ENCODE measurements at places on chromosomes 1 and 21.
A peak's percentile ranks its signal among the peaks of the same experiment; 100 is the strongest.

DNA sequence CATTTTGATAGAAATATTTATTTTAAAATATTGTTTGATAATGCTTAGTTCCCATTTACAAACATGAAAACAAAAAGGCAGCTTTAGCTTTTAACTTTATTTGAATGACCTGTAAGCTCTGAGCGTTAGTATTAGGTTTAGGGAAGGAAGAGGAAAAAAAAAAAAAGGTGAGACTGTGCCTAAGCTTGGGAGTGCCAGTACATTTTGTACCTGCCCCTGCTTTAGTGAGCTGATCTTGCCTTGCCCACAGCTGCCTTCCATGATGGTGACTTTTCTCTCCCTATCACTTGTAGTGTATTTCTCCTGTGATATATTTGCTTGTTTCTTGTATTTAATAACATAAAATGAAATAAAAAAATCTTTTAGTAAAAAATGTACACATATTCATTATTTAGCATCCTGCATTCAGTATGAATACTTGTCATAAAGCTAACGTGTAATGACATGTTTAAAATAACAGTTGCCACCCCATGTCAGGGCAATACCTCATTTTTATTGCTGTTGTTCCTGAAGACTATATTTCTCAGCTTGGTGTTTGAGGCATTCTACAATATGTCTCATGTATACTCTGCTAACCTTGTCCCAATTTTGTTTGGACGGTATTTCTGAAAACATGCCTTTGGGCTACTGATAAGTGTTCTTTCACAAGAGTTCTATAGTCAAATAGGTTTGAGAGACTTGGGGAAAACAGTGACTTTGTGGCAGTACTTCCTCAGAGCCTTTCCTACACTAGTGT, 76.3 kb downstream of the NEK7 start:
- no peak for DNase-seq

DNA sequence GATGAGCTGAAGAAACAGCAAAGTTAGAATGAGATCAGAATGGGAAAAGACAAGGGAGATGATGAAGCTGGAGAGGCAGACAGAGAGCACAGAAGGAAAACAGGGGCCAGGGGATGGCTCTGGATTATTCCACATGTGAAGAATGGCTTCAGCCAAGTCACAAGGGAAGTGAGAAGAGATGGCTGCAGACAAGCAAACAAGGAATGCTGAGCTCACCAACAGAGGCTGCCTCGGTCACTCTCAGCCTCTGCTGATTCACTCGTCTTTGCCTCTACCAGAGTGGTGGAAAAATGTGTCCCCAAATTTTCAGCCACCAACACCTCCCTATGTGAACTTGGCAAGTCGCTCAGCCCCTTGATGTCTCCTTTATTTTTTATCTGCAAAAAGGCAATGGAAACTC, 46.7 kb downstream of the TRABD2B start:
- no peak for DNase-seq

- DNase-seq, result no peak
These were observed 166.1 kb upstream of the HMGB4 start for GRCh38 chr1:33697816-33698215.

- no peak for DNase-seq
These were observed 12.1 kb downstream of the FOXD2 start for GRCh38 chr1:47449822-47450552.

- no peak for DNase-seq
These were observed 222.8 kb downstream of the RHOU start for GRCh38 chr1:228958121-228958520.

- DNase-seq, result peak; percentile 59
These were observed 74.1 kb upstream of the CNIH3 start for GRCh38 chr1:224541901-224542630.

GRCh38 chr1:12490532-12491142, 127.4 kb downstream of the DHRS3 start:
- DNase-seq, result no peak

DNA sequence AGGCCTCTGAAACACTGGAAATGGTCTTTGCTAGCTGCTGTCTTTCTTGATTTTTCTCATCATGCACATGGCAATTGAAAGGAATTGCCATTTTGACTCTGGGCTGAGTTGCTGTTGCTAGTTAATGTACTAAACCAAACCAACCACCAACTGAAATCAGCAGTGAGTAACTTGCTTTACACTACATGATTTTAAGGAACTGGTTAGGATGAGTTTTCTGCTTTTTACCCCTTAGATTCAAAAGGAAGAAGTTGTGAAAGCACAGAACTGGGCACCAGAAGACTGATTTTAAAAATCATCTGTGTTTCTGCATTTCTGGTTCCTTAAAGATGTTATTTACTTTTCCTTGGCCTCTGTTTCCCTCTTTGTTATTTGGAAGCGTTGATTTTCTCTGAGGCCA, 361.9 kb downstream of the HLX start:
- DNase-seq, result no peak

DNA sequence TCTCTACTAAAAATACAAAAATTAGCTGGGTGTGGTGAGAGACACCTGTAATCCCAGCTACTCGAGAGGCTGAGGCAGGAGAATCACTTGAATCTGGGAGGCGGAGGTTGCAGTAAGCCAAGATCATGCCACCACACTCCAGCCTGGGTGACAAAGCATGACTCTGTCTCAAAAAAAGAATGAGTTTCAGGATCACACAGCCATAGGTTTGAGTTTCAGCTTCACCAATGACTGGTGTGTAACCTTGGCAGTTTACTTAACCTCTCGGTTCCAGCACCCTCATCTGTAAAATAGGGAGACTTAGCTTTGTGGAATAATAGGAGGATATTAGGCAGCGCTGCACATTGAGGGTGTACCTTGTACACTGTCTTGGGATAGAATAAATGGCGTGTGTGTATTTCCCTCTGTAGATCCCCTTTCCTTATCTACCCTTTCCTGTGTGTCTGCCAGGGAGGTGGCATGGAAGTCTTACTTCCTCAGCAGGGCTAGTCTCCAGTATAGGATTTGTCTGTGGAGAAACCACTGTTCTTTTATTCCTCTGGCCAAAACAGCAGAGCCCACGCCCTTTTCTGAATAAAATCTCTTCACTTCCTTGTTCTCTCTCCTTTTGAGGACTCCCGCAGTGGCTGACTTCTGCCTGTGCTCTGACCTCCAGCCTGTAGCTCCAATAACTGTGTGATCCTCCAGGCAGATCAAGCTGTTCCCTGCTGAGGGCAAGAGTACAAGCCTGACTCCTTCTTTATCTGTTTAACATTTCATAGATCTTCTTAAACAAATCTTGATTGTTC, 90.4 kb downstream of the HHAT start:
- no peak for DNase-seq

- DNase-seq, result no peak
These were observed 219.4 kb downstream of the SLC35F3 start for GRCh38 chr1:234123867-234124266.

GRCh38 chr1:196640976-196641375, 10.9 kb upstream of the CFH start:
- no peak for DNase-seq

DNA sequence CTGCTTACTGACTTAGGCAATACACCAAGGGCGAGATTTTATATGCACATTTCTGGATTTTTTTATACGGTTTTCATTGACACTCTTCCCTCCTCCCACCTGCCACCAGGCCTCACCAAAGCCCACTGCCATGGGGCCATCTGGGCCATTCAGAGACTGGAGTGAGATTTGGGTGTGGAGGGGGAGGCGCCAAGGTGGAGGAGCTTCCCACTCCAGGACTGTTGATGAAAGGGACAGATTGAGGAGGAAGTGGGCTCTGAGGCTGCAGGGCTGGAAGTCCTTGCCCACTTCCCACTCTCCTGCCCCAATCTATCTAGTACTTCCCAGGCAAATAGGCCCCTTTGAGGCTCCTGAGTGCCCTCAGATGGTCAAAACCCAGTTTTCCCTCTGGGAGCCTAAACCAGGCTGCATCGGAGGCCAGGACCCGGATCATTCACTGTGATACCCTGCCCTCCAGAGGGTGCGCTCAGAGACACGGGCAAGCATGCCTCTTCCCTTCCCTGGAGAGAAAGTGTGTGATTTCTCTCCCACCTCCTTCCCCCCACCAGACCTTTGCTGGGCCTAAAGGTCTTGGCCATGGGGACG, 57.9 kb downstream of the LACTBL1 start:
- no peak for DNase-seq

- no peak for DNase-seq
These were observed 80.7 kb downstream of the JMJD4 start for GRCh38 chr1:227654431-227654830.

DNA sequence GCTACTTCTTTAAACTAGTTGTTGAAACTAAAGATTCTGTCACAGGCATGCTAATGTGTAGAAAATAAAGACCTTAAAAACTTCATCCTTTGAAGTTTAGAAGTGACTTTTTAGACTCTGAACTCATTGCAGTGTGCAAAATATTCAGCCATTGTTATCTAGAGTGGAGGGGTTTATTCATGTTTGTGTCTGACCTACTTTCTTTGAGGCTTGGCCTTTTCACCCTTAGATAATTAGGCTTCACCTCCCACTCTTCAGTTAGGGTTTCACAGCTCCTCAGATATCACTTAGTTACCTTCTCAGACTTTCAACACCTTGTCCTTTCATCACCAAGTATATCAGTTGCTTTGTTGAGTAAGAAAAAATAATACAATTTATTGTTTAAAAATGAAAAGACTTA, 75.9 kb downstream of the IVNS1ABP start:
- no peak for DNase-seq

DNA sequence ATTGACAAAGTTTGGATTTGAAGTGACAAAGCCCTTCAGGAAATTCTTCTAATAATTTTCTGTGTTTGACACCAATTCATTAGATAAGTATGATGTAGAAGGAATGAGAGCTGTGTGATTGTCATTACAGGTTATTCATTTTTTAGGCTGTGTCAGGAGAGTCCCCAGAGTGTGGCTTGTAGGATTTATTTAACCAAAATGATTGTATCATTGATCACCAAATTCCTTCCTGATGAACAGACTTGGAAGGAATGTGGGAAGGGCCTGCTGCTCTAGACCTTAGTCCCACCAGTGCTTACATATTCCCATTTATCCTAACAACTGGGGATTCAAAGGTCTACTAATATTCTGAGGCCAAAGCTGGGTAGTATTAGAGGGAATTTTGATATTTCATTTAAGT, 383.3 kb upstream of the KAZN start:
- peak; percentile 39 for DNase-seq

DNA sequence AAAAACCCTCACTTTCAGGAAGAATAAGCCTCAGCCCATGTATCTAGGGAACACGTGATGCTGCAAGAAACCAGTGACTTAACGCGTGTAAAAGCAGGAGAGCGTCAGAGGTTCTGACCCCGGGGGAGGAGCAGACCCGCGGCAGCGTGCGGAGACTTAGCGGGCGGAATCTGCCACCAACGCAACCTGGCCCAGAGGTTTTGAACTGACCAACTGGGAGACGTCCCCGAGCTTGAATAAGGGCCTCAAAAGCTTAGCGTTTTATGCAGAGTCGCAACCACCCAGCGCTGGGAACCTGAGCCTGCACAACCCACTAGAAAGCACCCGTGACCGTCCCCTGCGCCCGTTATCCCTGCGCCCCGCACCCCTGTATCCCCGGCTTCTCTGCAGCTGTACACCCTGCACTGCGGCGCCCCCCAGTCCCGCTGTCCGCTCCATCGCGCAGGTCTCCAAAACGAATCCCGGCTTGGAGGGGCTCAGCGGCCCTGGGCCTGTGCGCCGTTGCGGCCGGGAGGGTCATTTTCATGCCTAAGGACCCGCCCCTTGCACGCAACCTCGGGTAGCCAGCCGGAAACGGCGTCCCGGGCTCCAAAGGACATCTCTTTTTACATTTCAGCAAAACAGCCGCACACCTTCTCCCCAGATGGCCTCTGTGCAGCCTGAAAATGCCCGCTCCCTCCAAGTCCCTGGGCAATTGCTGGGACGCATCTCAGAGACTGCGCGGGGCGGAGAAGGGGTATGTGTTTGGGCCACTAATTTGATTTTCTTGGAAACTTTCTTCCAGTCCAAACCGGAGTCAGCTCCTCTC, 29.4 kb upstream of the TRIM17 start:
- DNase-seq, result peak; percentile 20

GRCh38 chr1:15362737-15363128, 47.0 kb upstream of the EFHD2 start:
- no peak for DNase-seq

DNA sequence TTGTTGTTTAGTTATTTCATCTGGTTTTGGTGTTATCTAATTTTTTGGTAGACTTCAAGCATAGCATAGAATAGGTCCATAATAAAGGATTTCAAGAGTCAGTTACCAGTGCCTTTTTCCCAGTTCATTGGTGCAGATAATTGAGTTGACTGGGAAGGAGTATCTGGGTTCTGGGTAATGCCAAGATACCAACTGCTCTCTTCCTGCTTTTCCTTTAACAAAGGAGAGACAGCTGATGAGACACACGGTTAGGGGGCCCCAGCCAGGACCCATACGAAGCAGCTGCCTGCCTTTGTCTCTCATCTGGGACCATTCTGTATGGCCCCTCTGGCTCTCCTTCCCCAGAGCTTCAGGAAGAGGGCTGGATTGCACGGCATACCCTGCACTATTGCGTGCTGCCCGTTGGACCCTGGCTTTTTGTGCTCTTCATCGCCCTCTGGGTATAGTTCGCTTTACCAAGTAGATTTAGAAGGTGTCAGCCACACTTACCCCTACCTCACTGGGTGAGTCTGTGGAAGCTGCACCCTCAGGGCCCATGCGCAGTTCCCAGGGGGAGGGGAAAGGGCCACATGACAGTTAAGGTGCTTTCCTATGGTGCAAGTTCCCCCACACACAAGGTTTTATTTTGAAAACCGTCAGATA, 7.0 kb downstream of the NAV1 start:
- peak; percentile 25 for DNase-seq

DNA sequence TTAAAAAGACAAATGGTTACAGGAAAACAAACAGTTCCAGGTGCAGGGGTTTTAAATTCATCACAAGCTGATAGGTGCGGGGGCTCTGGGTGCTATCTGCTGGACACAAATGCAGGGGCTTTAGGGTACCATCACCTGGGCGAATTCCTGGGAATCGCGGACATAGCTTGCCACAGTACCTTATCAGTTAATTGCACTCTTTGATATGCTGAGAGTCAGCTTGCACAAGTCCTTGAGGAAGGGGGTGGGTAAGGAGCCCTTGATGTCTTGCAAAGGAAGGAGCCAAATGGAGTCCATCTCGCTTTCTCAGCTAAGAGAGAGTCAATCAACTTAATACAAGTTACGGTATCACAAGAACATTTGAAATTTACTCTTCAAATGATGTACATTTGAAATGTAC, 25.4 kb upstream of the TMEM54 start:
- no peak for DNase-seq

GRCh38 chr1:153849487-153850185, 73.1 kb downstream of the GATAD2B start:
- DNase-seq, result no peak

GRCh38 chr1:44730741-44731512, at the start of gene RNU5D-1:
RNU5D-1 (minus strand) TSS chr1:44731170.
- peak; percentile 98 for DNase-seq
